ENCODE measurements at places on chromosomes 7 and 10.

GRCh38 chr7:115724400-115725056 is 306.0 kb downstream of the TFEC start:
- DNase-seq, result no peak

- peak; percentile 70 for DNase-seq
Observed at GRCh38 chr7:18499407-18500177, 4.0 kb downstream of the HDAC9 start.

DNA sequence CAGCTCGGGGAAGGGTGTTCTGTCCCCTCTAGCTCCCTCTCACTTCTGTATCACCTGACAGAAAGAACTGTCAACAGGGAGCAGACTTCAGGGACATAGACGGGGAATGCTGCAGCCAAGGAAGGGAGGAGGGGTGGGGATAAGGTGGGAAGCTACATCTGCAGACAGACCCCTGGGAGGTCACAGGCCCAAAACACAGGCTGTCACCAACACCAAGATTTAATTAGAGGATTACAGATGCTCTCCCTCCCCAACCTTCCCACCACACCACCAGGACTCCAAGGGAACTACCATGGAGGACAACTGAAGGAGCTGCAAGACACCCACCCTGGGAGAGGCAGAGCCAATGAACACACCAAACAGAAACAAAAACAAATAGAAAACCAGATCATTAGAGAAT is 425.2 kb upstream of the VSTM2A start:
- no peak for DNase-seq

- DNase-seq, result no peak
Observed at GRCh38 chr7:80481196-80481884, 30.5 kb downstream of the GNAT3 start.

GRCh38 chr10:33807531-33808359 is 473.3 kb upstream of the NRP1 start:
- DNase-seq, result no peak

- no peak for DNase-seq
Observed at GRCh38 chr10:131982185-131982756, 548 bp upstream of the BNIP3 start.

DNA sequence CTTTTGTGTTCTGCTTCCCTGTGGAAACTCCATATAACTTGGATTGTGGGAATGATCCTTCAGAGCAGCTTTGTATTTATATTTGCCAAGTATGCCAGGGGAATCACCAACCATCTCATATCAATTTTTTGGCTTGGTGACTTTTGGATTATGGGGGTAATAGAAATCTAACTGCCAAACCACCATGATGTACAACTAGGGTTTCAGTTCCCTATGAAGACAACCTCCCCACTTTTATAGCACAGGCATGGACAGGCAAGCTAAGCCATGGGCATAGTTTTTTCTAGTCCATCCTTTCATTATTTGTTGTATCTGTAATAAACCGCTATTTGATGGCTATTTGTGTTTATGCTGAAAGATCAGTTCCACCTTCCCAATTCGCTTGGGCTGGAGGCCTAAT is 17.7 kb downstream of the NPY start:
- DNase-seq, result no peak

GRCh38 chr10:68334672-68335467 is 2.1 kb upstream of the PBLD start:
- peak; percentile 7 for DNase-seq

- DNase-seq, result peak; percentile 79
Observed at GRCh38 chr7:47647181-47647917, 65.4 kb upstream of the TNS3 start.

DNA sequence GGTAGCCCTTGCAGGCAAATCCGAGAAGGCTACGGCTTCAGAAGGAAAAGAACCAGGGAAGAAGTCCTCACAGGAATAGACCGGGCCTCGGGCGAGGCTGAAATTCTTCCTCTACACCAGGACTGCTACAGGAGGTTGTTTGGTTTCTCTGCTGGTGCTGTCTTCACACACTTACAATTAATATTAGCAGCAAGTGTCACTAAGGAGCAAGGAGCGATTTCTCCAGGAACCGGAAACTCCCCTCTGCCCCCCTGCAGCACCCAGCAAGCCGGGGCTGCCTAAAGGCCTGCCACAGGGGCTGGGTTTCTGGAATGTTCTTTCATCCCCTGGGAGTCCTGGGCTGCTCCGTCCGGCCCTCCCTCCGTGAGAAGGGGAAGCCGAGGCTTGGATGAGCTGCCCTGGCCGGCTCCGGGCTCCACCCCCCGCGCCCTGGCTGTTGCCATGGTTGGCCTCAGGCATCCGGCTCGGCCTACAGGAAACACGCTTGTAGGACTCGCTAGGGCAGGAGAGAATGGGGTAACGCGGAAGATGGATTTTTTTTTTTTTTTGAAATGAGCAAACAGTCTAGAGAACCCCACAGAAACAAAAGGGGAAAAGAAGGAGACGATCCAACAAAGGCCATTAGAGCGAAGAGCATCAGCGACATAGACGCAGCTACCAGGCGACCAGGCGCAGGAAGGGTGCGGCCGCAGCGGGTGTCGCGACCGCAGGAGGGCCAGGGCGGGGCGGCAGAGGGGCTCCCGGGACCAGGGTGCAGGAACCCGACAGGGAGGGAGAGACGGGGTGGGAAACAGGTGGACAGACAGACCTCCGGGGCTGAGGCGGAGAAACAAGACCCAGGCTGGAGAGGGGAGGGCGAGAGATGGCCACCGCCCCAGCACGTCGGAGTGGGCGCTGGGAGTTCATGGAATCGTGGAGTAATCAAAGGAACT is 33.0 kb downstream of the EN2 start:
- DNase-seq, result peak; percentile 84

GRCh38 chr7:67056683-67057082 is 60.0 kb downstream of the TYW1 start:
- no peak for DNase-seq

DNA sequence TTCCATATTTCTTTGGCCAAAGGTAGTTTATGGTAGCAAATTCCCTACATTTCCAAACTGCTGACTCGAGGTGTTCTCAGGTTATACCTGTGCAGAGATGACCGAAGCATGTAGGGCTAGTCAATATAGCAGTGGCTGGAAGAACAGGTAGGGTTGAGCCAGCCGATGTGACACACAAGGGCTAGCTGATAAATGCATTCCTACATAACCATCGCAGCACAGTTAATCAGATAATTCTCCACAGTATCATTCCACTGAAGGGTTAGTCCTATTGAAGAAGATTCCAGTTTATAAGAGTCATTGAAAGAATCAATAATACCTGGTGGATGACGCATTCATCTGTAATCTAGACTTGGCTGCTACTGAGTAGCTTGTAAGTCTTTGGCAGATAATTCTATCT is 220.0 kb downstream of the KIF20B start:
- DNase-seq, result no peak

DNA sequence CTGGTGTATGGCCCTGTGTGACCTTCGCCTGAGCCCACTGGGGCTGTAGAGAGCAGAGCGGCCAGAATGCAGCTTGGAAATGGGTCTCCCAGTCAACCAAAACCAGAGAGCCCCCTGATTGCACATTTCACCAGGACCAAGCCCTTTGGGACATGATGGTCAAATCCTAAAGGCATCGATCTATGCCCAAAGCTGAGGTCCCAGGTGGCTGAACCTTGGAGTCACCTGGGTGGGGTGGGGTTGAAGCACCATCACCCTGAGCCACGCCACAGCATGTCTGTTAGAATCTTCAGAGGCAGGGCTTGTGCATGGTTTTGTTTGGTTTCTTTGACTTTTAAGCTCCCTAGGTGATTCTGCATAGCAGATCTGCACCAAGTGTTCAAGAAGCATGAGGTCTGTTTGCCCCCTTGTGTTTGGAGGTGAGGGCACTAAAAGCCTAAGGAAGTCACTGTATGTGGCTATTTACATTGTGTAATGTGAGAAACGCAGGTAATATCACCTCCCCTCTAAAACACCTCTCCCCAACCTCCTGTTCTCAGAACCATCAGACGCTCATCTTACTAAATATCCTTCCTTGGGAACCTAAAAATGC is 9.6 kb downstream of the PKD1L1 start:
- no peak for DNase-seq

GRCh38 chr7:142866361-142867096 is 11.7 kb downstream of the EPHB6 start:
- no peak for DNase-seq

GRCh38 chr7:83936056-83936708 is 258.4 kb downstream of the SEMA3A start:
- peak; percentile 61 for DNase-seq

- no peak for DNase-seq
Observed at GRCh38 chr7:5638994-5639393, 142.5 kb downstream of the RNF216 start.

GRCh38 chr7:70376561-70377031 is 755.3 kb upstream of the GALNT17 start:
- no peak for DNase-seq

GRCh38 chr10:125407000-125407502 is 246.7 kb upstream of the CTBP2 start:
- no peak for DNase-seq

DNA sequence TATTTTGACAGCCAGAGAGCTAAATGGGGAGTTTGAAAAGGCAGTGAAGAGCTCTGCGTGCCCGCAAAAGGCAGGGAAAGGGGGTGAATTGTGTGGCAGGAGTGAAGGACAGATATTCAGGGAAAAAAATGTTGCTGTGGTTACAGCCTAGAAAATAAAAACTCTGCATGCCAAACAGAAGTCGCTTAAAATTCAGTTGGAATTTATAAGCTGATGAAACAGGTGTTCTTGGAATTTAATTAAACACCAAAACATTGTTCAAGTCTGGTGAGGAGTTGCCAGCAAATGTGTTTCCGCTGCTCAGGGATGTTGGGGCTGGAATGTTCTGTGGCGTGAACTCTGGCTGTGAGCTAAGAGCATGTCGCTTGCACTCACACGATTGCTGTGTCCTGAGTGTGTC is 169.3 kb downstream of the ADRA2A start:
- DNase-seq, result no peak

- DNase-seq, result peak; percentile 2
Observed at GRCh38 chr10:44478876-44479705, 94.2 kb upstream of the CXCL12 start.

- DNase-seq, result no peak
Observed at GRCh38 chr7:130632111-130632510, 36.4 kb downstream of the COPG2 start.

- DNase-seq, result no peak
Observed at GRCh38 chr10:3452173-3452626, 279.6 kb upstream of the PITRM1 start.

GRCh38 chr10:66189271-66189670 is 736.6 kb upstream of the LRRTM3 start:
- no peak for DNase-seq

- no peak for DNase-seq
Observed at GRCh38 chr7:4190010-4190981, 491.8 kb upstream of the FOXK1 start.

GRCh38 chr10:71766717-71767419 is 6.5 kb downstream of the VSIR start:
- DNase-seq, result no peak

DNA sequence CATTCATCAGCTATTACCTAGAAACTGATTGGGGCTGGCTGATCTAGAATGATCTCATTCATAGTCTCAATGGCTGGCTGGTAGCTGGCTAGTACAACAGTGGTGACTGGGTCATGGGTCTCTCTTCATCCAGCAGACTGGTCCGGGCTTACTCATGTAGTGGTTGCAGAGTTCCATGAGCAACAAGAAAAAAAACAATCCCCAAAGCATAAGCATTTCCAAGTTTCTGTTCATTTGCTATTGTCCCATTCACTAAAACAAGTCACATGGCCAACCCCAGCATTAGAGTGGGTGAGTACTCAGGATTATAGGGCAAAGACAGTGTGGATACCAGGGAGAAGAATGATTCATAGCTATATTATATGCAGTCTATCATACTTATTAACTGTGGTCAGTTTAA is 85.2 kb upstream of the SEMA3C start:
- no peak for DNase-seq

DNA sequence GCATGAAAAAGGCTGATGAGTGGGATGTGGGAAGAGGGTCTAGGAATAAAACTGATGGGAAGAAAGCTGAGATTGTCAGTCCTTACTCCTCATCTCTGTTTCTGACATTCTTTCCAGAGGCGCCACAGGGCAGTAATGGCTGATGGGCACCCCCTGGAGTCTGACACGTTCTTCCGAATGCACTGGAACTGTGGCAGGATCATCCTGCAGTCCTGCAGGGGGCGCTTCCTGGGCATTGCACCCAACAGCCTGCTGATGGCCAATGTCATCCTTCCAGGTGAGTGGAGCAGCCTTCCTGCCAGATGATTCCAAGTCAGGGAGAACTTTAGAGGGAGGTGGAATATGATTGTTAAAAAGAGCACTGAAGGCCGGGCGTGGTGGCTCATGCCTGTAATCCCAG is 4.8 kb downstream of the FSCN3 start:
- DNase-seq, result no peak

DNA sequence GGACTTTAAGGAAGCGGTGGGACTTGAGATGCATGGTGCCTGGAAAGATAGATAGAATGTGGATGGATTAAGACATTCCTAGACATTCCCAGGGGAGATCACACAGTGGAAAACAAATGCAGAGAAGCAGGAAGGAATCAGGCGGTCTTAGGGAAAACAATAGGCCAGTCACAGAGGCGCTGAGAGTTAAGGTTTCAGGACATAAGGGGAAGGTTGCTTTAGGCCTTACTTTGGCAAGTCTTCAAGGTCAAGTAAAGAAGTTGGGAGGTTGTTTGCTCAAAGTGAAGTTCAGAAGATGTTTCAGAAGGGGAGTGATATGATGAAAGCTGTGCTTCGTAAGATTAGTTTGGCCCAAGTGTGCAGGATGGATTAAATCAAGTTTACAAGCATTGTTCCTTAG is 109.4 kb downstream of the SUGCT start:
- DNase-seq, result no peak

DNA sequence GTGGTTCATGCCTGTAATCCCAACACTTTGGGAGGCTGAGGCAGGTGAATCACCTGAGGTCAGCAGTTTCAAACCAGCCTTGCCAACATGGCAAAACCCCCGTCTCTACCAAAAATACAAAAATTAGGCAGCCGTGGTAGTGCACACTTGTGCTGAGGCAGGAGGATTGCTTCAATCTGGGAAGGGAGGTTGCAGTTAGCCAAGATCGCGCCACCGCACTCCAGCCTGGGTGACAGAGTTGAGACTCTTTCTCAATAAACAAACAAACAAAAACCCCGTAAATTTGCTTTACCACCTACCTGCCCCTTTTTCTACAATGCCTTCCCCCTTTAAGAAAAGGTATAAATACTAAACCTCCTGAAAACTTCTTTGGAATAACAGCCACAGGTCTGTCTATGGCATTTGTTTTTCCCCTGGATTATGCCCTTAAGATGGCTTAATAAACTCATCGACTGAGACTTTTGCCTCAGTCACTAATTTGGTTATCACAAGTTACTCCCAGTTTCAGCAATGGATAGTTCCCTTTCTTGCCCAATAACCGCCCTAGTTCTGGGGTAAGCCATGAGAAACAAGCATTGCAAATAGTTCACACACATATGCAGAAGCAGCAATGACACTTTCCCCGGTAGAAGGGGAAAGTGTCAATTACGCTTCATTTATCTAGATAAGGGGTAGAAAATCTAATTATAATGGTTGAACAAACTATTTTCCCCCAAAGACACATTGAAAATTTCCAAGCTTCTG is 52.8 kb upstream of the SVIL start:
- no peak for DNase-seq

GRCh38 chr10:122494833-122495232 is 33.5 kb downstream of the HTRA1 start:
- DNase-seq, result no peak

- DNase-seq, result no peak
Observed at GRCh38 chr10:10685566-10685965, 332.1 kb upstream of the CELF2 start.
